ENCODE measurements at places on chromosomes 6 and 20.

- peak; percentile 49 for DNase-seq
Observed at GRCh38 chr20:58361481-58362205, 27.4 kb upstream of the VAPB start.

DNA sequence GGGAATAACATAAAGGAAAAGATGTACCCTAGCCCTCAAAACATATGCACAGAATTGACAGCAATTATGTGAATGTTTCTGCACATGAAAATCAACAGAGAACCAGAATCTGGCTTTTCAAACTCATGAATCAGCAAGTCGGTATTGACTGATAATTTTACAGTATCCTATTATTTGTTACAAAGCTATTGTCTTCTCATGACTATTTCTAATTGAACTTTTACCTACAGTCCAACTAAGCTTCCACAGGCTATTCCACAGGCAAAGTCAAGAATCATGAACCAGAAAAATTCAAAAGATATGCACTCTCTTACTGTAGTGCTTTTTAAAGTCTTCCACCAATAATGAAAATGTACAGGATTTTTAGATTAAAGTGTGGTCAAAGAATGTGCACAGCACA, 49.1 kb upstream of the DST start:
- DNase-seq, result no peak

- no peak for DNase-seq
Observed at GRCh38 chr6:6565488-6565887, 23.0 kb upstream of the LY86 start.

DNA sequence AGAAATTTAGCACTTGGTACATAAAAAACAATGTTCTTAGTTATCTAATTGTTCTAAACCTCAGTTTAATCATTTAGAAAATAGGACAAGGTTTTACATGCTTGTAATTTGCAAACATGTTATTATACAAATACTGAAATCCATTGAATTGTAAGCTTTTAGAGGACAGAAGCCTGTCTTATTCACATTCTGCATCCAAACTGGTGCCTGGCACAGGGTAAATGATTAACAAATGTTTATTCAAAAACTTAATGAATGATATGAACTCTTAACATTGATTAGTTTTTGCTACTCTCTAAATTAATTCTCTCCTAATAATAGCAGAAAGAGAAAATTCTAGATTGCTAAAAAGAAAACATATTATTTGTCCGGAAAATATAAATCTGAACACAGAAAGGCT, 58.4 kb upstream of the MCM9 start:
- no peak for DNase-seq

GRCh38 chr20:33209789-33210188, 7.4 kb upstream of the BPIFA3 start:
- peak; percentile 83 for DNase-seq

GRCh38 chr20:31705598-31706597, 16.8 kb downstream of the BCL2L1 start:
- DNase-seq, result no peak

DNA sequence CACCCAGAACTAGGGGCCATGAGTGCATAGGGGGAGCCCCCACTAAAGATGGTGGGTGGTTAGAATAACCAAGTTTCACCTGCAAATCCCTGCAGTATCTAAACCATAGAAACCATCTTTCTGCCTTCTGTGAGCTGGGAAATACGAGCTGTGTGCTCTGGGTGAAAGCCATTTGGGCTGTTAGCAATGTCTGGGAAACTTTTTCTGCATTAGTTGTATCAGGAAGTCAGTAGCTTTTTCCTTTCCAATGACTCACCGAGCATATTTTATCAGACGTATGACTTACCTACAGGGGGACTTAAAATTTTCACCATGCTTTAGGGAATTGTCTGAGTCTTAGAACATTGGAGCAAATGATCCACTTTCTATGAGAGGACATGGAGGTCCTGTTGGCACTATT, 584.0 kb downstream of the QKI start:
- no peak for DNase-seq

DNA sequence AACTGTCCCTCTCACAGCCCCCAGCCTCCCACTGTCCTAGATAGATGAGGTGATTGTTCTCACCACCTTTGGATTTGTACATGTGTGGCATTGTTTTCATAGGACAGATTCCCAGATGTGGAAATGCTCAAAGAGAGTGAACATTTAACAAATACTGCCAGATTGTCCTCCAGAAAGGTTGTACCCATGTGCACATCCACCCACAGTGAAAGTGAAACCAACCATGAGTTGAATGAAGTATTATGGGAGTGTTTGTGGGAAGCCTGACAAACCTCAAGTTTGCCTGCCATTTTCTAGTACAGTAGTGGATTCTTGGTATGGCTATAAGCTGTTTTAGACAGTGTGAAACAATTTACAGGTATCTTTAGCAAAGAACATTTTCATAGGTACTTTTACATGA, 42.7 kb downstream of the ANKRD6 start:
- DNase-seq, result no peak

DNA sequence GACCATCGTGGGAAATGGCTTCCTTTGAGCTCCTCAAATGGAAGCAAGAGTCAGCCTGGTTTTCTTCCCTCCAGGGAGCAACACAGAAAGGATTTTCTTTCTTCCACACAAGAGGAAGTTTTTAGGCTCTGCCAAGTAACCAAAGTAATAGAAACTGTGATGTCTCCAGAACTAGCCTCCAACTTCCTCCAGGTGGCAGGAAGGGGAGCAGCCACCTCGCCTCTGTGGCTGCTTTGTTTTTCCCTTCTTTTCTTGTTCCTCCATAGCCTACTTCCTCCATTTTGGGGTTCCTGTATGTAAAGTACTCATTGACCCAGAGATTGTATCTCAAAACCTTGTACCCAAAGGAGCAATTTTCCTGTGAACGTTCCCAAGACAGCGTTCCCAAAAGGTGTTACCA, 32.7 kb upstream of the CCR6 start:
- no peak for DNase-seq

DNA sequence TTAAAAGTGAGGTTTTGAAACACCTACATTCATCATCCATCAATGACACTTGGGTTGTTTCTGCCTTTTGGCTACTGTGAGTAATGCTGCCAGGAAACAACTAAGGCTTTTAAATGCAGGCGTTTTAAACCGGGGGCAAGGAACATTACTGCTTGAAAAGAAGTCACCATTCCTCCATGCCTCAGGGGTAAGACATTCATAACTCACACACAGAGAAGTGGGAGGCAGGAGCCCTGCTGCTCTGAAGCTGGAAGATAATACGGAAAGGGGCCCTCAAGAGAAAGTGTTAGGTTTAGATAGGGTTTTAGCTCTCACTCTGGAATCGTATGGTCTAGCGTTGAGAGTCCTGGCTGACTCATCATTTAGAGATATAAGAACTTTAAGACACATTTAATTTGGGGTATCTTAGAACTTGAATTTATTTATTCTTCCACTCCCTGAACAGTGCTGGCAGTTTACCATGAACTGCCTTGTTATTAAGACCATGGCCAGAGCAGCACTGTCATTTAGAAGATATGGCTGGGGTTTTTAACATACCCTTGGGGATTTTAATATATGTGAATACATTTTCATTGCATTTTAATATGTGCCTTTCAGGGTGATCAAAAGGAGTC, 1.8 kb downstream of the TUBB1 start:
- no peak for DNase-seq

- DNase-seq, result no peak
Observed at GRCh38 chr6:87308970-87309369, 13.4 kb upstream of the SMIM8 start.

DNA sequence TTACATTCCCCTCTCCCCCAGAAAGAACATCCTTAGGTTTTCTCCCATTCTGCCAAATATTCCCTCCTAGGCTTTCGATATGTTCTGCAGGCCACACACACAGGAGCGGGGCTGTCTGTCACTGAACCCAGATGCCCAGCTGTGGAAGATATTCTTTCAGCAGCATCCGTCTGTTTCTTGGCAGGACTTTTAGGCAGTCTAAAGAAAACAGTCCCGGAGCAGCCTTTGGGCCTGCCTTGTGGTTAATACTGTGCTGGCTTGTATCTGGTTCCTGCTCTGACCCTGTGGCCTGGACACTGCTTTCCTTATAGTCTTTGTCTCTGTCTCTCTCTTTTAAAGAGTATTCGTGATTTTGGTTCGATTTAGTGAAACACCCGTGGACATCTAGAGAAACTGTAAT, 94.6 kb upstream of the SUPT3H start:
- DNase-seq, result no peak

GRCh38 chr6:12545619-12546409, 170.8 kb upstream of the PHACTR1 start:
- DNase-seq, result no peak

- DNase-seq, result no peak
Observed at GRCh38 chr6:125111219-125111983, 42.2 kb upstream of the TPD52L1 start.

GRCh38 chr20:58544286-58544685, 29.1 kb upstream of the APCDD1L start:
- DNase-seq, result no peak

DNA sequence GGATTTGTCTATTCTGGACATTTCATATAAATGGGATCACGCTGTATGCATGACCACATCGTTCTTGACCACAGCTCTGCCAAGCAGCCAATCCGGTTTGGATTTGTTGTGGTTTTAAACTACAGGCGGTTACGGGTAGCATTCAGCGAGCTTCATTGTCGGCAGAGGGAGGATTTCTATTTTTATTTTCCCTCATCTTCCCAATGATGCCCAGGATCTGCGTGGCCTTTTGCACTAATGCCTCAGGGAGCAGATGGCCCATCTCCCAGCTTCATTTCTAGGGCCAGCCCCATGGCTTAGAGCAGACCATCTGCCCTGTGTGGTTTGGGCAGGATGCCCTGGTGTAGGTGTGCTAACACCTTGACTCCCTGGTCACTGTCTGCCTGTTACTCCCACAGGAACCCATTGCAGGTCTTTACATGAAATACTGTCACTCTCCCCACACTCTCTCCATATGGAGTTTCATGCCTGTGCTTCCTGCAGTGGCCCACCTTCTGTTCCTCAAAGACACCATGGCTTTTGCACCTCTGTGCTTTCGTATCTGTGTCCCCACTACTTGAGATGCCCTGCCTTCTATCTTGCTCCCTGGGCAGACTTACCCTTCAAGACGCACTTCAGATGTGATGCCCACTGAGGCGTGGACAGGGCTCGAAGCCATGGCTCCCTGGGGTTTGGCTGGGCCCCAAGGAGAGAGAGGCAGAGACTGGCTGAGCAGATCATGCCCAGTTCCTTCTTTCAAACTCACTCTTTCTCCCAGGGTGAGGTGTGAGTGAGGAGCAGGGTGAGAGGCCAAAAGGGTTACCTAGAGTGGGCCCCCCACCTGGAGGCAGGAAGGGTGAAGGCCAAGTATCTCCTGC, 26.0 kb downstream of the SDCBP2 start:
- no peak for DNase-seq

DNA sequence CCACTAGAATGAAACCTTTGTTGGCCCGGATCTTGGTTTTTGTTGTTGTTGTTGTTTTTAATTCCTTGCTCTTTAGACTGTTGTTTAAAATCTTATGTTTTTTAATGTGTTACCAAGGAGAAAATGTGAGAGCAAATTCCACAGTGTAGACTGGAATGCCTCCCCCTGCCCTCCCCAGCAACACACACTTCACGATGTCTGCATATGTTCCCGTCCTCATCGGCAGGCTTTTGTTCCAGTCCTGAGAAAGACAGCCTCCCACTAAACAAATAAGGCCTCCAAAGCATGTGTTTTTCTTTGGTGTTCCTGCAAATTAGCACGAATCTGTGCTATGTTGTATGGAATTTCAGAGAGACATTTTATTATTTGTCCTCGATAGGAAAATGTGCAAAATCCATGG, 263.3 kb upstream of the QKI start:
- DNase-seq, result no peak

DNA sequence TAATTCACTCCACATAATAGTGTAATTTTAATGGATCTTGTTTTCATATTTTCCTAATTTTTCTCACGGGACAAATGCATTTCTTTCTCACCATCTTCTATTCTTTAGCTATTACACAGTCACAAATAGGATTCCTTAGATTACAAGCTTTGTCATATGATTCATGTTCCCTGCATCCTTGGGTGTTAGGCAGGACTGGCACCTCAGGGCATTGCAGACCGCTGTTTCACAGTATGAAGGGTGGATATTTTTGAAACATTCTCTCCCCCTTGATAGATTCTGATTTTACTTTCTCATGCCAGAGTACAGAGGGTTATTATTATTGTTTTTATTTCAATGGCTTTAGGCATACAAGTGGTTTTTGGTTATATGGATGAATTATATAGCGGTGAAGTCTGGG, 602.5 kb downstream of the PHF3 start:
- no peak for DNase-seq

DNA sequence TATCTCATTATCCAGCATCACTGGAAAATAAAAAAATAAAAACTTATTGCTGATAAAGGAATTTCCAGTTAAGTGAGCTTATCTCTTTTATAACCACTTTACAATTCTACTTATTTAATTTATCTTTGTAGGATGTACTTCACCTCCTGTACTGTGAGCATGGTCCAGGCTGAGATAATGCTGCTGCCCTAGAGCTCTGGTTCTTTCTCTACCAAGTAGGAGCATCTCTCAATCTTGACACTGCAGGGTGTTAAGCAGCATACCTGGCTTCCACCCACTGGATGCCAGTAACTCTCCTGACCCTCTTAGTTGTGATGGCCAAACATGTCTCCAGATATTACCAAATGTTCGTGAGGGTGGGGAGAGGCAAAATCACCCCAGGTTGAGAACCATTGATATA, 454.5 kb downstream of the ADGRB3 start:
- DNase-seq, result no peak

GRCh38 chr6:394641-395289, 3.2 kb downstream of the IRF4 start:
- no peak for DNase-seq

DNA sequence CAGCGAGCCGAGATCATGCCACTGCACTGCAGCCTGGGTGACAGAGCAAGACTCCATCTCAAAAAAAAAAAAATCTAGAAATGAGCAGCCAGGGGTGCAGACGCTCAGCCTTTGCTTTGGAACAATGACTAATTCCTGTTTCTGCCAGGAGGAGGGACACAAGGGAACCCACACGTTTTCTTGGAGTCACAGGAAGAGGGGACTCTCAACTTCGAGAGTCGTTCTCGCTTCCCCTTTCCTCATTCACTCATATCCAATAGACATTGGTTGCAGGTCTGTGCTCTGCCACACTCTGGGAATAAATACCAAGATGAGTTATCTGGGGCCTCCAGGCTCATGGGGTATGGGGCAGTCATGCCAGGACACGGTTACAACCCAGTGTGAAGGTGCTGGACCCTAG, 91.5 kb upstream of the RREB1 start:
- DNase-seq, result no peak

- no peak for DNase-seq
Observed at GRCh38 chr6:106772270-106773142, 143.1 kb downstream of the QRSL1 start.

Data from muscle of back (tissue), 13 donors.